ENCODE measurements at places on chromosomes 4 and X.

GRCh38 chr4:2006367-2006766, 2.4 kb downstream of the NELFA start:
- no peak for DNase-seq

- no peak for DNase-seq
Measured at GRCh38 chrX:12007881-12008280, 130.4 kb upstream of the FRMPD4 start.

- no peak for DNase-seq
Measured at GRCh38 chr4:182111586-182111985, 131.6 kb upstream of the TENM3 start.

- DNase-seq = no peak
Measured at GRCh38 chr4:70533791-70534190, 15.4 kb downstream of the AMTN start.

DNA sequence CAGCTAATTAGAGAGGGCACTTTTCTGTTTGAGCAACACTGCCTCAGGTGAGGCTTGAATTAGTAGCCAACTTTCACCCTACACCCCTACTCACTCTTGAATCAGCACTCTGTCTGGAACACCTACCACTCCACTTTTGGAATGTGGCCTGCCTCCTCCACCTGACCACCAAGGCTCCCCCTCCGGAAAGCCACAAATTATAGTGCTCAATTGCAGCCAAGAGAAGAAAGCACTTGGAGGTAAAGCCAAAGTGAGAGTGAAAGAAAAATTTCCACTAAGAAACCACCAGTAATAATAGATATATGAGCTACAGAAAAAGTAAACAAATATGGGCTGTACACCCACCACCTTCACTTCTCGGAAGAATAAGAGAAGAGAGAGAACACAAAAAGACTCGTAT, 41.1 kb downstream of the PPP3CA start:
- no peak for DNase-seq

DNA sequence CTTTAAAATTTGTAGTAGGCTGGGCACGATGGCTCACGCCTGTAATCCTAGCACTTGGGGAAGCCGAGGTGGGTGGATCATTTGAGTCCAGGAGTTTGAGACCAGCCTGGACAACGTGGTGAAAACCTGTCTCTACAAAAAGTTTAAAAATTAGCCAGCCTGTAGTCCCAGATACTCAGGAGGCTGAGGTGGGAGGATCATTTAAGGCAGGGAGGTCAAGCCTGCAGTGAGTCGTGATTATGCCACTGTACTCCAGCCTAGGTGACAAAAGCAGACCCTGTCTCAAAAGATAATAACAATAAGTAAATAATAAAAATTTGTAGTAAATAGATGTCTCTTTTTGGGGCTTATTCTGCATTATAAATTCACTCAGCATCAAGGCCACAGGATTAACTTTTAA, 118.5 kb downstream of the IRF2 start:
- no peak for DNase-seq

DNA sequence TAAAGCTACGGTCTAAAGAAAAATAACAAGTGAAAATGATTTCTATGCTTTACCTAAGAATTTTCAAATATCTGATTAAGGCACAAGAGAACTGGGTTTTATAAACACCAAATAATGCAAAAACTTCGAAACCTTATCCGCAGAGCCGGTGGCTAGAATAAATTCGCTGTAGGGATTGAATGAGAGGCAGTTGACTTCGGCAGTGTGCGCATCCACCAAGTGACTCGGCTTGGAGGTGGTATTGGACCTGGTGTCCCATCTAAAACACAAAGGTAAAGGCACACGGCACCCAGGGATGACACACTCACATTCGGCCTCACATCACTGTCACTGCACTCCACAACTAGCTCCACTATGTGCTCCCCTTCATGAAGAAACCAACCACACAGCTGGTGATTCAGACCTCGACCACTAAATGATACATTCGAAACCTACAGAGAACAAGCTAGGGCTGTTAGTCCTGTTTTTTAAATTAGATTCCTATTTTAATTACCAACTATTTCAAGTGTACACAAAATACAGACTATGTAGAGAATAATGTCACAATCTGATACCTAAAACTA, 17.5 kb downstream of the RBBP7 start:
- DNase-seq = no peak
